ENCODE measurements at places on chromosomes 13 and 19. TPM values are rescaled to one million over a fixed set of nuclear protein-coding genes. Genes with fewer than 3 reads are reported as not detected.

Gene TJP3
- total RNA-seq: 1.2 TPM

GRCh38 chr19:46524308-46524707 lies 28.6 kb upstream of the PNMA8B start:
- DNase-seq: no peak

Gene TMC4
- total RNA-seq: 1.2 TPM

Gene ZNF444
- total RNA-seq: 13.0 TPM

GRCh38 chr13:109712124-109712722 lies 74.2 kb downstream of the IRS2 start:
- no peak for DNase-seq

- no peak for DNase-seq
These were observed 79.0 kb upstream of the SLC7A1 start for GRCh38 chr13:29674532-29674931.

GRCh38 chr19:48770266-48770665 lies 14.9 kb downstream of the FGF21 start:
- DNase-seq: no peak

Gene CRX
- not detected for total RNA-seq

DNA sequence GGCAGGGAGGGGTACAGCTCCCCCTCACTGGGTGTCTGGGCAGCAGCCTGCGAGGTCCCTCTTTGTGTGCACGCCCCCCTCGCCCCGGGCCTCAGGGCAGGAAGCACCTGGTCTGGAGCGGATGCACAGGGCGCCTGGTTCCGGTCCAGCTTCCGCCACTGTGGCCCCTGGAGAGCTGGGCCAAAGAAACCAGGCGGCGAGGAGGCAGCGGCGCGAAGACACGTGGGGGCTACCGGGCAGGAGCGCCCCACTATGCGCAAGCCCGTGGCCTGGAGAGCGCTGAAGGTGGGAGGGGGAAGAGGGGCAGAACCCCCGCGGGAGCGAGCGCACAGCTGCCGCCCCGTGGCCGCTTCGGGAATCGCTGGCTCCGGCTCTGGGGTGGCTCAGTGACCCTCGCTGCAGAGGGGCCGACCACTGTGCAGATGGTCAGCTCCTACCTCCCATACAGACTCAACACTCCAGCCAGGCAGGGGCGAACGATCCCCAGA lies 1.7 kb upstream of the LYL1 start:
- DNase-seq: no peak

DNA sequence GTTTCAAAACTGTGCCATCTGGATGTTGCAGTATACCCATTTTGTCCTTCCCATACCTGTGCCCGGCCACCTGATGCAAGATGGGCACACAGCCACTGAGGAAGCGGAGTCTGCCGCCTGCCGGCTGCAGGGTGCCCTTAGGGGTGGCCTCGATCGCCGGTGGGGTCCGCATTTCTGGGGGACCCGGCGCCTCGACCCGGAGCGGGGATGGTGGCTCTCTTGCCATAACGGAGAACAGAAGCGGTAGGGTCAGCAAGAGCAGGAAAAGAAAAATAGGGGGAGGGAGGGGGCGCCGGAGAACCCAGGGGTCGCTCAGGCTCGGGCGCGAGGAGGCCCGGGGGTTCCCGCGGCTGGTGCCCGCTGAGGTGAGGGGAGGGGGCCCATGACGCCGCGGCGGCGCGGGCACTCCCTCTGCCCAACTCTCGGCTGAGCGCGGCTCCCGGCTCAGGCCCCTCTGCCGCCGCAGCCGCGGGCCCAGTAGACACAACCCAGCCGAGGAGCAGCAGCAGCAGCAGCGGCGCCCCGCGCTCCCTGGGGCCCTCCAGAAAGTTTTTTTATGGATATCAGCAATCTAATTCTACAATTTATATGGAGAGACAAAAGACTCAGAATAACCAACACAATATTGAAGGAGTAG lies 13.8 kb upstream of the CYP4F2 start:
- no peak for DNase-seq

Gene FCGBP
- 39.7 TPM for total RNA-seq

DNA sequence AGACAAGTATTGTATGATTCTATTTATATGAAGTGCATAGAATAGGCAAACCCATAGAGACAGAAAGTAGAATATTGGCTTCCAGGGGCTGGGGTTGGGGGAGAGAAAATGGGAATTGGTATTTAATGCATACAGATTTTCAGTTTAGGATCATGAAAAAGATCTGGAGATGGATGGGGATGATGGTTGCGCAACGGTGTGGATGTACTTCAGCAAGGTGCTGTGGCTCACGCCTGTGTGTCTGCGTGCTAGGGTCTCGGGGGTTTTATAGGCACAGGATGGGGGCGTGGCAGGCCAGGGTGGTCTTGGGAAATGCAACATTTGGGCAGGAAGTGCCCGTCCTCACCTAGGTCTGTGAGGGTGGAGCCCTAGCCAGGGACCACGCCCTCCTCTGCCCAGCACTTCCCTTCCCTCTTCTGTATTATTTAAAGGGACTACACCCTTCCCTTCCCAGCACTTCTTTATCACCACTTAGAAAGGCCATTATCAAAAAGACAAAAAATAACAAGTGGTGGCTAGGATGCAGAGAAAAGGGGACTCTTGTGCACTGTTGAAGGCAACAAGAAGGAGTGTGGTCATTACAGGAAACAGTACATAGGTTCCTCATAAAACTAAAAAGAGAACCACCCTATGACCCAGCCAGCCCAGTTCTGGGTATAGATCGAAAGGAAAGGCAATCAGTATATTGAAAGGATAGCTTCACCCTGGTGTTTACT lies 29.0 kb downstream of the LILRB4 start:
- DNase-seq: no peak

DNA sequence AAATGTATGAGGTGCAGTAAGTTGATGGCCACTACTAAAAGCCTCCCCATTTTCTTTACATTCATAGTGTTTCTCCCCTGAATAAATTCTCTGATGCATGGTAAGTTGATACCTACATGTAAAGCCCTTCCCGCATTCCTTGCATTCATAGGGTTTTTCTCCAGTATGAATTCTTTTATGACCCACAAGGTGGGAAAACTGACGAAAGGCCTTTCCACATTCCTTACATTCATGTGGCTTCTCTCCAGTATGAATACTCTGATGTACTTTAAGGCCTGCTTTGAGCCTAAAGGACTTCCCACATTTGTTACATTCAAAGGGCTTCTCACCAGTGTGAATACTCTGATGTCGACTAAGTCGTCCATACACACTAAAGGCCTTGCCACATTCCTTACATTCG lies 20.5 kb downstream of the ZNF607 start:
- DNase-seq: no peak

GRCh38 chr13:84962849-84963248 lies 836.4 kb downstream of the SLITRK6 start:
- DNase-seq: no peak

DNA sequence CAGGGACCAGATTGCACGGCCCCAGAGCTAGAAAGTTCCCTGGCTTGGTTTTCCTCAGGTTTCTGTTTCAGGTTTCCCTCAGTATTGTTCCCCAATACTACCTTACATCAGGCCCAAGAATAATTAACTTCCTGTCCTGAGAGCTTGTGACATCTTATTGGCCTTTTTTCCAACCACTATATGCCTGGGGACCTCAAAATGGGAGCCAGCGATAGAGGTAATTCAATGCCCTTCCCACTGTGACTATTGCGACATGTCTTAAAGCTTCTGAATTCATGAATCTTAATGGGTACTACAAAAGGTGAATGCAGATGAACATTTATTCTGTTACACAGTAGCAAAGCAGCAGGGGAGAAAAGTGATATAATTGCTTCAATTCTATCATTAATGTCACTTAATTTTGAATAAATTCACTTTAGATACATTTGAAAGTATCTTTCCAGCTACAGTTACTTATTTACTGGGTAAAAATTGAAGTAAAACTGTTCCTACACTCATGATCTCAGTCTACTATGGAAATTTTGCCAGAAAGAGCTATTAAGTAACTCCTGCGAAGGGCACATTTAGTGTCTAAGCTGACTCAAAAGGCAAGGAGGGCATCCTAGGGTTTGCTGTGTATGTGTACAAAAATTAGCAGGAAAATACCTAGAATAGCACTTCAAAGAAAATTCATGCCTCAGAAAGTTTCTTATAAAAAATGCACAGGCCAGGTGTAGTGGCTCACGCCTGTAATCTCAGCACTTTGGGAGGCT lies 4.1 kb downstream of the CRYL1 start:
- no peak for DNase-seq

DNA sequence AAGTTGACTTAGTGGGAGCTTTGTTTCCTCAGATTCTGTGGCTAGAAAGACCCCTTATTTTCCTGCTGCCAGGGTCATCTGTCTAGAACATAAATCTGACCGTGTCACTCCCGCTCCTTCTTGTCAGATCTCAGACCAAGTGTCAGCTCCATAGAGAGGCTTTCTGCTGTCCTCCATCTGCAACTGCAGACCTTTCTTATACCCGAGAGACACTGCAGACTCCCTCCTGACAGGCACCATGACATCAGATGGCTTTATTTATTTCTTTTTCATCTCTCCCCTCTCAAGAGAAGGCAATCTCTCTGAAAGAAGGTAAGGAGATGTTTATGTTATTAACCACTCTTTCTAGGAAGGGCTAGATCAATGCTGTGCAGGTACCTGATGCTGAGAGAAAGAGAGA lies 726.5 kb downstream of the UQCRFS1 start:
- DNase-seq: no peak

GRCh38 chr19:4709440-4710280 lies 14.0 kb downstream of the DPP9 start:
- DNase-seq: no peak

DNA sequence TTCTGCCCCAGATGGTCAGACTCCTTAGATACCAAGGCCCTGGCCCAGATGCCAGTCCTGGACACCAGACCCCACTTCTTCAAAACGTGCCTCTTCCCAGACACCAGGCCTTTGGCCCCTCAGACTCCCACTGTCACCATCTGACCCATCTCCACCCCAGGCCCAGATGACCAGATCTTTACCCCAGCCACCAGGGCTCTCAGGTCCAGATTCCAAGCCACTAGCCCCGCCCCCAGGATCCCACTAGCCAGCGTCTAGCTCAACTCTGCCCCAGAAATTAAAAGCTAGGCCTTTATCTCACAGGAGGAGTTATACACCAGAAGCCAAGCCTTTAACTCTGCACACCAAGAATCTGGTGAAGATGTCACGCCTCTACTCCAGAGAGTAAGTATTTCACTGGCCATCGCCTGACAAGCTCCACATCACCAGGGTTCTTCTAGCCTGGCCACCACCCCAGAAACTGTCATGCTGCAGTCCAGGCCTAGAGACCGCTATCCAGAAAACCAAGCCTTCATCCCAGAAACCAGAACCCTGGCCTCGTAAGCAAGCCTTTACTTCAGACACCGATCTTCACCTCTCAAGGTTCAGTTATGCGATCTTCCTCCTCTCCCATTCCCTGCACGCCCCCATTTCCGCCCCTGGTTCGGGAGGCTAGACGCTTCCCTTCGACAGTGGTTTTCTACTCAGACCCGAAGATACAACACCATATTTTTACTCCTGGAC lies 595 bp downstream of the XAB2 start:
- DNase-seq: no peak

Gene KIR3DL2
- not detected for total RNA-seq

DNA sequence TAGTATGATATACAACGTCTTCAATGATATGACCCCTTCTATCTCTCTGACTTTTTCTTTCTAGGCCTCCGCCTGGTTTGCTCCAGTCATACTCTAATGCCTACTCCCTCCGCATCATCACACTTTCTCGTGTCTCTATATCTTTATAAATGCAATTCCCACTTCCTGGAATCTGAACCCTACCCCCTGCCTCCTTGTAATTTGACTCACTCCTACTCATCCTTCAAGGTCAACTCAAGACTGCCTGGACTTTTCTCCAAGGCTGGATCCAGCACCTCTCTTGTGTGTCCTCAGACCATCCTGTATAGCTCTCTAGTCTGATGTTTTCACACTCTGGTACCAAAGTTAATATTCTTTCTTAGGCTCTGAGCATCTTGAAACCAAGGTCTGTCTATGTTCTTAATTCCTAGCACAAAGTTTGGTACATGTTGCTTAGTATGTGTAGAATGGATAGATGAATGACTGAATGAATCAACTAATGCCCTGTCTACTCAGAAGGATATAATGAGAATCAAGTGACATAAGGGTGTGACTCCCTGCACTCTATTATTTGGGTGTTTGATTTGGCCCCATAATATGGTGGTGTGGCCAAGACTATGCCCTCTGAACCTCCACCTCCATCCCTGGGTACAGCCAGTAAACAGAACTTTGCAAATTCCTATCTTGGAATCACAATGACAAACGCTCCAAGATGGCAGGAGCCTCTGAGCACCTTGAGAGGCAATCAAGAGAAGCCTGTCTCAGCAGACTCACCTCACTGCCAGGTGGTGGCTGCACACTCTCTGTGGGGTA lies 74.3 kb upstream of the SERP2 start:
- no peak for DNase-seq

Gene EBI3
- 3.3 TPM for total RNA-seq

DNA sequence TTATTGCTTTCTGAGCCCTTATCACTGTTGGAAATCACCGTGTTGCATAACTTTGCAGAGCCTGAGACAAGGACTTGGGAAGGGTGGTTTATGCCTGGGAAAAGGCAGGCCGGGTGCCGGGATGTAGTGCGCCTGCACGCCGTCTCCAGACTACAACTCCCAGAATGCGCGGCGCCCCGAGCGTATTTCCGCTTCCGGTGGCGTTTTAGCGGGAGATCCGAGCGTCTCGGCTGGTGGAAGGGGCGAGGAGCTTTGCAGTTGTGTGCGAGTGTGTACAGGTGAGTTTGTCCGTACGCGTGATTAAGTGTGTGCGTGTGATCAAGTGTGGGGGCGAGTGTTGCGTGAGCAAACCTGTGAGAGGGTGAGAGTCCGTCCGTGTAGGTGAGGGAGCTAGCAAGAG lies 75.4 kb downstream of the PEG3 start:
- peak; percentile 49 for DNase-seq

Gene SYNGR4
- total RNA-seq: not detected

GRCh38 chr19:30674656-30675055 lies 302.5 kb downstream of the ZNF536 start:
- DNase-seq: no peak

Gene ZNF99
- 0.47 TPM for total RNA-seq

Gene NKPD1
- total RNA-seq: 0.72 TPM

DNA sequence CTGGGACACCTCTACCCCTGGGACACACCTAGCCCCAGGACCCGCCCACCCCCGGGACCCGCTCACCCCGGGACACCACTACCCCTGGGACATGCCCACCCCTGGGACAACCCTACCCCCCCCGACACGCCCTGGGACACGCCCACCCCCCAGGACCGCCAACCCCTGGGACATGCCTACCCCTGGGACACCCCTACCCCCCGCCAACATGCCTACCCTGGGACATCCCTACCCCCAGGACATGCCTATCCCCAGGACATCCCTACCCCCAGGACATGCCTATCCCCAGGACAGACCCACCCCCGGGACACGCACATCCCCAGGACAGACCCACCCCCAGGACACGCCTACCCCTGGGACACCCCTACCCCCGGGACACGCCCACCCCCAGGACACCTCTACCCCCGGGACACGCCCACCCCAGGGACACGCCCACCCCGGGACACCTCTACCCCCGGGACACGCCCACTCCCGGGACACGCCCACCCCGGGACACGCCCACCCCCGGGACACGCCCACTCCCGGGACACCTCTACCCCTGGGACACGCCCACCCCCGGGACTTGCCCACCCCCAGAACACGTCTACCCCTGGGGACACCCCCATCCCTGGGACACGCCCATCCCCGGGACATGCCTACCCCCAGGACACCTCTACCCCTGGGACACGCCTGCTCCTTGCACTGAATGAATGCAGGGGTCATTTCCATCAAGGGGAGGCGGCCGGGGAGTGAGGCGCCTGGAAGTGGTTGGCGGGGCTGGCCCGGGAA lies 32.3 kb downstream of the ADPRHL1 start:
- DNase-seq: no peak

Data from omental fat pad (tissue), 4 donors.